Astrocyte of the cerebellum (primary cell): ENCODE measurements at places on chromosomes 4 and X.

- DNase-seq, result no peak
These were observed 143.1 kb upstream of the SMAD1 start for GRCh38 chr4:145338568-145338967.

DNA sequence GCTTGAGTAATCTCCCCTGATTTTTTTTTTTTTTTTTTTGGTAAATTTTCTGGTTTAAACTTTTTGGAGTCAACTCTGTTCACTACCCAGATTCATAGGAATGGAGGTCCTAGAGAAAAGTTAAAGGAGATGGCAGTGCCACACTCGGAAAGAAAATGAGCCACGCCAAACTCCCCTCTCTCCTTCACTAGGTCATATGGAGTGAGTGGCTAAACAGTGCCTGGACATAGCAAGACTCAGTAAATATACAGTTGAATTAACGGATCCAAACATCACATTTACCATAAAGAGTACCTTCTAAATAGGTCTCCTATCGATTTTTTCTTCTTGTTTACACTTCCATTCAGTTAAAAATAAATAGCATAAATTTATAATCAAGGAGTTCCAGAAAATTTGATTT, 13.6 kb upstream of the AMTN start:
- DNase-seq, result no peak

GRCh38 chr4:26377328-26378311, 56.8 kb downstream of the RBPJ start:
- no peak for DNase-seq

GRCh38 chr4:147689067-147689466, 5.1 kb upstream of the PRMT9 start:
- DNase-seq, result no peak

DNA sequence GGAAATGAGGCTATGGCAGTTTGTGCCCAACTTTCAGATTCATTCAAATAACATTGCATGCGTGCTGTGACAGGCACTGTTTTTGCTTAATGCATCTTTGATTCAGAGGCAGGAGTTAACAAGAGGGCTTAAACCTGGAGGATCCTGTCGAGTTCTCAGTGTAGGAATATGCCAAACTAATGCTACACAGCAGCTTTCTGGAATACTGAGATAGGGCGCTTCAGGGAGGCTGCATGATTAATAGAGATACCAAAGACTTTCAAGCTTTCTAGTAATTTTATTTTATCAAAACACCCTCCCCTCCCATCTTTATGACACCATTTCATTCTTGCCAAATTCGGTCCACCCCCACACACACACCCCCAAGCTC, 636 bp upstream of the TIMM8A start:
- no peak for DNase-seq

DNA sequence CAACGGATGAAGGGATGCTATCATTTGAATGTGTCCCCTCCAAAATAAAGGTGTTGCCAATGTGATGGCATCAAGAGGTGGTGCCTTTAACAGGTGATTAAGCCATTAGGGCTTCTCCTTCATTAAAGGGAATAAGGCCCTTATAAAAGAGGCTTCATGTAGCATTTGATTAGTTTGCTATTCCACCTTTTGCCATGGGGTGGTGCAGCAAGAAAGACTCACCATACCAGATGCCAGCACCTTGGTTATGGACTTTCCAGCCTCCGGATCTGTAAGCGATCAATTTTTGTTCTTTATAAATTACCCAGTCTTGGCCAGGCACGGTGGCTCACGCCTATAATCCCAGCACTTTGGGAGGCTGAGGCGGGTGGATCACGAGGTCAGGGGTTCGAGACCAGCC, 7.9 kb upstream of the SLC25A43 start:
- no peak for DNase-seq

DNA sequence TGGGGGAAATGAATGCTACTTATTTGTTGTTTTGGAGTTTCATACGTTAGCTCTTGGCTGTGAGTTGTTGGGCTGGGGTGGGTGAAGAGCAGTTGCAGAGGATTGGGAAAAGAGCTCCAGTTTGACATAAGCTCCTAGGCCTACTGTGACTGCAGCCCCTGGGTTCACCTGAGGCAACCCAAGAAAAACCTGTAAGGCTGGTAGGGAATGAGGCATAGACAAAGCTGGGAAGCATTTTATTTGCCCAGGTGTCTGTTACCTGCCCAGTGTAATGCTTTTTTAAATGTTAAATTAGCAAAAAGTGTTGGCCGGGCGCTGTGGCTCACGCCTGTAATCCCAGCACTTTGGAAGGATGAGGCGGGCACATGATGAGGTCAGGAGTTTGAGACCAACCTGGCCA, 160.0 kb downstream of the FHIP1A start:
- DNase-seq, result no peak
